ENCODE measurements at places on chromosomes 11 and 22.

DNA sequence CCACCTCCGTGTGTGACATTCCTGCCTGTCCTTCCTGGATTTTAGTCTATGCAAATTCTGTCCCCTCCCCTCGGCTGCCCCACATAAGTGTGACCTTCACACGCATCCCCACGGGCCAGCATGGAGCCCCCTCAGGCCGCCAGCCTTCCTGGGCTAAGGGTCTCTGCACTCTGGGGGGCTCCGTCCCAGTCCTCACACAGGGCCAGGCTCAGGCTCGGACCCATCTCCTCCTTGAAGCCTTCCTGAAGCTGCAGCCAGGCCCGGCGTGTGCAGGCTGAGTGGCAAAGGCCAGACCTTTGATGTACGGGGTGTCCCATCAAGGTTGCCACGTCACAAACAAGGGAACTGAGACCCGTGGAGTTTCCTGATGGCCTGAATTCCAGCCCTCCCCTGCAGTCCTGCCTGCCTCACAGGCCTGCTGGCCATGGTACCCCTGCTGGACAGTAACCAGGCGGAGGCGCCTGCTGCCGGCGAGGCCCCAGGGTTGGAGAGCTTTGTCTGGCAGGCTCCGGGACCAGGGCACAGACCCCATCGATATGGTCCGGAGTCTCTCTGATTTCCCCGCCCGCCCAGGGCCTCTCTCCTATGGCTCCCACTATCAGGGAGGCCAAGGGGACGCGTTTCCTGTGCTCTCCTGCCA is 791.7 kb downstream of the BRD1 start:
- DNase-seq = no peak

- peak; percentile 55 for DNase-seq
Observed at GRCh38 chr11:118435290-118435892, 901 bp upstream of the KMT2A start.

DNA sequence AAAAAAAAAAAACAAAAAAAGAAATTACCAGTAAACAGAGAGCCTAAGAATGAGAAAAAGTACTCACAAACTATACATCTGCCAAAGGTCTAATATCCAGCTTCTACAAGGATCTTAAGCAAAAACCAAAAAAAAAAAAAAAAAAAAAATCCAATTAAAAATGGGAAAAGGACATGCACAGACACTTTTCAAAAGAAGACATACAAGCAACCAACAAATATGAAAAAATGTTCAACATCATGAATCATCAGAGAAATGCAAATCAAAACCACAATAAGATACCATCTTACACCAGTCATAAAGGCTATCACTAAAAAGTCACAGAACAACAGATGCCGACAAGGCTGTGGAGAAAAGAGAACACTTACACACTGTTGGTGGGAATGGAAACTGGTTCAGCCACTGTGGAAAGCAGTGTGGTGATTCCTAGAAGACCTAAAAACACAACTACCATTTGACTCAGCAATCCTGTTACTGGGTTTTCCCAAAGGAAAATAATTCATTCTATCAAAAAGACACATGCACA is 18.3 kb downstream of the MS4A6A start:
- no peak for DNase-seq

- no peak for DNase-seq
Observed at GRCh38 chr22:27224485-27225374, 567.3 kb downstream of the MIAT start.

- no peak for DNase-seq
Observed at GRCh38 chr11:79422866-79423265, 18.0 kb downstream of the TENM4 start.

GRCh38 chr22:43002202-43002586 is 12.8 kb downstream of the PACSIN2 start:
- no peak for DNase-seq

- DNase-seq = no peak
Observed at GRCh38 chr22:23499845-23500500, 80.1 kb downstream of the IGLL1 start.

GRCh38 chr11:2311353-2312133 is 9.7 kb downstream of the TSPAN32 start:
- DNase-seq = no peak

- no peak for DNase-seq
Observed at GRCh38 chr11:17475666-17476316, 854 bp downstream of the ABCC8 start.

GRCh38 chr11:75376175-75376574 is 23.1 kb upstream of the RPS3 start:
- no peak for DNase-seq

GRCh38 chr11:93169950-93170561 is 27.7 kb downstream of the SLC36A4 start:
- no peak for DNase-seq

DNA sequence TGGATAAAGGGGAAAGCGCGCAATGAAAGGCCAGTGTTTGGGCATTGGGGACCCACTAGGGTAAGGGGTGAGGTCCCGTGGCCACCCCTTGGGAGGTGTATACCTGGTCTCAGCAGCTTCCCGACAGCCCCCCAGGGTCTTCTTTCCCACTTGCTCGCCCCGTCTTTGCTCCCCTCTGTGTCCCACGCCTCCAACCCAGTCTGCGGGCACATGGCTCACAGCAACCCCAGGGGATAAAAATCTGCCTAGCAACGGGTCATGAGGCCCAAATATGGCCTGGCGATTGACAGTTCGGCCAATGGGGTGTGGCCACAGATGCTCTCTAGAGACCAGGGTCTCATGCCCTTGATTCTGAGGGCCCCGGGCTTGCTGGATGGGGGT is 41.6 kb downstream of the AHNAK start:
- DNase-seq = no peak

DNA sequence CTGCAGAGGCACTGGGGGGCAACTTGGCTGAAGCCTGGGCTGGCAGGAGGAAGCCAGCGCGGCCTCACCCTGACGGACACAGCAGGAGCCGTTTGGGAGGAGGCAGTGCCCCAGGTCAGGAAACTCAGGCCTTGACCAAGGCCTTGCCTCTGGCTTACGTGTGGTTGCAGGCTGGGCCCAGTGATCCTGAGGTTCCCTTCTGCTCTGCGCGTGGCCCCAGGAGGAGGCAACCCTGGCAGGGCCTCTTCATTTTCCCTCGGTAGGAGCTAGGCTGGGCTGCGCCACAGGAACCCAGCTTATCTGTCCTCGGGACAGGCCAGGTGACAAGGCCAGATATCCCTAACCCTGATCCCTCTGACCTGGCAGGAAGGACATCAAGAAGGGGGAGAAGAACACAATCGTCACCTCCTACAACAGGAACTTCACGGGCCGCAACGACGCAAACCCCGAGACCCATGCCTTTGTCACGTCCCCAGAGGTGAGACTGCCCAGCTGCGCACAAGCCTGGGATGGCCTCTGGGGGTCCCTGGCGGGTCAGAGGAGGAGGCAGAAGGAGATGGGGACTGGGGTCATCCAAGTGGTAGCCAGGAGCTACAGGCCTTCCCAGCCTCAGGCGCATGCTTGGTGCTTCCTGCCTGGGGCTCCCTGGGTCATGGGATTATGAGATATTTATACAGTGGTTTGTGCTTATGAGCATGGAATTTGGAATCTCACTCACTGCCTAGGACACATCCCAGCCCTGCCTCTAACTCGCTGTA is 20.6 kb downstream of the POLR3H start:
- DNase-seq = no peak

- DNase-seq = no peak
Observed at GRCh38 chr11:111635706-111636045, 33.4 kb downstream of the SIK2 start.

DNA sequence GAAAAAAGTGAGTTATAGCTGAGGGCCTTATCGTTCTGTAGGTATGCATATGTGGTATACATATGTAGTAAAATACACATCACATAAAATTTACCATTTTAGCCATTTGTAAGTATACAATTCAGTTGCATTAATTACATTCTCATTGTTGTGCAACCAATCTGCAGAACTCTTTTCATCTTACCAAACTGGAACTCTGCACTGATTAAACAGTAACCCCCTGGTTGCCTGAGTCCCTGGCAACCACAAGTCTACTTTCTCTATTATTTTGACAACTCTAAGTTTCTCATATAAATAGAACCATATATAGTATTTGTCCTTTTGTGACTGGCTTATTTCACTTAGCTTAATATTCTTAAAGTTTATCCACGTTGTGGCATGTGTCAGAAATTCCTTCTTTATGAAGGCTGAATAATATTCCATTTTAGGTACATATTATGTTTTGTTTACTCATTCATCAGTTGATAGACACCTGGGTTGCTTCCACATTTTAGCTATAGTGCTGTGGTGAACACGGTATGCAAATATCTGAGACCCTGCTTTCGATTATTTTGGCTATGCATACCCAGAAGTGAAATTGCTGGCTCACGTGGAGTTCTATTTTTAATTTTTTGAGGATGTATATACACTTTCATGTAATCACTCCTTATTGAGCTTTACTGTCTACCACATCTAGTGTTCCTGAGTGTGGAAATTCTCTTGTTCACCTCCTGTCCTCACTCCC is 1.6 kb upstream of the DDX10 start:
- DNase-seq = no peak

- no peak for DNase-seq
Observed at GRCh38 chr11:104028476-104029263, 7.8 kb upstream of the DDI1 start.

- DNase-seq = no peak
Observed at GRCh38 chr11:12248330-12248729, 129.0 kb upstream of the PARVA start.

- no peak for DNase-seq
Observed at GRCh38 chr22:17629641-17630040, 1.1 kb upstream of the ATP6V1E1 start.

- DNase-seq = no peak
Observed at GRCh38 chr11:18105086-18105801, 638 bp downstream of the SAAL1 start.

DNA sequence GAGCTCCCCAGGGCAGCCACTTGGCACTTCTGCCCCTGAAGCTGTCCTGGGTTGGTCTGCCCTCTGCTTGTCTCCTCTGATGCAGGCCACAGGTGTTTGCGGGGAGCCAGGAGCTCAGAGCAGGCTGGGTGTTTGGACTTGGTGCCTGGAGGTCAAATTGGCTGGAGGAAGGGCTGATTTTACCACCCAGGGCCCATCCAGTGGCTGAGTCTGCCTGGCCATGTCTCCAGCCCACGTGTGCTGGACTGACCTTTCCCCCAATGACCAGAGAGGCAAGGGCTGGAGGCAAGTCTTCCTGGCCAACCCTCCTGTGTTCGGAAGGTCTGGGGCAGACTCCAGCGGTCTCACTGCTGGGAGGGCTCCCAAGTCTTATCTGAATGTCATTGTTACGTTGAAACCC is 84.0 kb downstream of the NECTIN1 start:
- DNase-seq = no peak

DNA sequence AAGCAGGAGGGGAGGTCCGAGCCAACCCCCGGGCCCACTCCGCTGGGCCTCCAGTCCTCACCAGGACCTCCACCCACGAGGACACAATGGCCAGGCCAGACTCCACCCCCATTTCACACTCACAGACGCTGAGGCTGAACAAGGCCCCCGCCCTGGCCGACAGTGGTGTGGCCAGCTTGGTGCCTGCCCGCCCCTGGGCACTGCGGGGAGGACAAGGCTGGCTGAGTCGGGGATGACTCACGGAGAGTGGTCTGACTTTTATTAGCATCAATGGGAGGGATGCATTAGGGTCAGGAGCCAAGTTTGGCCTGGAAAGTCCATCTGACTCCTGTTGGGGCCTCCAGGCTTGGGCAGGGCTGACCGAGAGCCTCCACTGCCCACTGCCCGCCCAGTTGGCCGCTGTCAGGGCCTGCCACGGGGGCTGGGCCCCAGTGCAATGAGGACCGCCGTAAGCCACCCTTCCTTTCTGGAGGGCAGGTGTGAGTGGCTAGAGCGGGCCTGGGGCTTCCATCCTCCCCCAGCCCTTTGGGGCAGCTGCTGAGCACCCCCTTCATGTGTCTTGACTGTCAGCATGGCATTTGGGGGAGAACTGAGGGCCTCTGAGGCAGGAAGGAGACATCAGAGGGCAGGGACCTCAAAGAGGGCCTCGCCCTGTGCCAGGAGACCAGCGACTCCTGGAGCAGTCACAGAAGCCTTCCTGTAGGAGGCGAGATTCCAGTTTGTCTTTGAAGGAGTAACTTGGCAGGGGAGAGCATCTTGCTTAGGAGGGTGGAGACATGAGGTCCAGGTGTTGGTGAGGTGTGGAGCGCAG is 10.6 kb downstream of the TSPAN32 start:
- no peak for DNase-seq

Data from stimulated activated CD8-positive, alpha-beta memory T cell treated with anti-CD3 and anti-CD28 coated beads, Interleukin-2, amount 100 ng/mL, for 48 hours (primary cell).